ENCODE measurements at places on chromosomes 5 and 9.

DNA sequence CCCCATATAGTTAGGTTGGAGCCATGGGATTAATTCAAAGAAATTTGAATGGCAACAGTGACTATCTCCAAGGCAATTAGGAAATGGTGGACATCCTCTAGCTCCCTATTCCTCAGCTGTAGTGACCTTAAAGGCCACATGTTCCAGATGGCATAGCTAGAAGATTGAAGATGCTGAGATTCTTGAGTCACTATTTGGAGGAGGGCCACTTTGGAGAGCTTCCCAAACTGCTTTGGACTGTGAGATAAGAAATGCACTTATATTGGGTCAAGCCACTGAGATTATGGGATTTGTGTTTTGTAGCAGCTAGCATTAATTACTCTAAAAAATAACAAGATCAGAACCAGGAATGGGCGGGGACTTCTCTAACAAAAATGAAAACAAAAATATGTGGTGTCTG, 636.2 kb upstream of the CCNG1 start:
- no peak for DNase-seq

DNA sequence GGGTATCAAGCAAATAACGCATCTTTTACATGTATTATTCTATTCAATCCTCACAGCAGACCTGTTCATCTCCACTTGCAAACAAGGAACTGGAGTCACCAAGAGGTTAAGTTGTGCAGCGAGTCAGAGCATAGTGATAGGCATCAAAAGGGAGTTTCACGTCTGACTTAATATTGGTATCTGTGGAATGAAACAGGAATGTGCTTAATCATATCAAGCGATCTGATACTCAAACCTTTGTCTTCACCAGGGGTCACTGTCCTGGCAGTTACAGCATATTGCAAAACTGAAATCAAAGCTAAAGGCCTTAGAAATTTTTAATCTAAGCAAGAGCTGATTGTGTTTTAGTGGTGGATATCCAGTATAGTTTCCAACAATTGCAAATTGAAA, 271.6 kb downstream of the PLK2 start:
- no peak for DNase-seq

- no peak for DNase-seq
These were observed 21.0 kb downstream of the NIPBL start for GRCh38 chr5:36897616-36898015.

DNA sequence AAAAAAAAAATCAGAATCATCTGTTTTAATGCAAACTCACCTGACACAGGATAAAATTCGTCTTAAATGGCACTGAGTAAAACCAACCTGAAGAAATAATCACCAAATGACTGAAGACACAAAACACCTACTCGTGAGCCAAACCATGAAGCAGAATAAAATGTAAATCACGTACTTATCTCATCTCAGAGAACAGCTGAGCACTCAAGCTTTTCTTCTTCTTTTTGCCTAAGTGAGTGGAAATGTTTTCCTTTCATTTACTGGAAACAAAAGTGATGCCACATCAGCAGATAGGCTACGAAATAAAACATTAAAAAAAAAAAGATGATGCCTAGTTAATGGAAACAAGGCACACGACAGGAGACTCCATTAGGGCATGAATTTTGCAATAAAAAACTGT, 36.4 kb downstream of the ATPSCKMT start:
- DNase-seq, result no peak

DNA sequence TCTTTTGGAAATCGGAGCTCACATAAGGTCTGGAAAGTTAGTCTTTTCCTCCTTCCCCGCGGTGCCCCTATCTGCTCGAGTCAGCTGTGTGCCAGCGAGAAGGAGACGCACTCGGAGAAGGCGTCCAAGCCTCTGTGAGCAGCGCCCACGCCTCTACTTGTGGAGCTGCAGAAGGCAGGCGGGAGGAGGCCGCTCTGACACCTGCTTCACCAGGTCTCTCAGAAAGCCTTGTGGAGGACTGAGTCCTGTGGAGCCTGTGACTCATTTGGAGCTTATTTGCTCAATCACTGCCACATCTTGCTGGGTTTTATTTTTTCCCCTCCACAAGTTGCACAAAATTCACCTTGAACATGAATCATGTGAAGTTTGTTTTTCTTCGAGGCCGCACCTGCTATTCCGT, 117.5 kb downstream of the IRX2 start:
- no peak for DNase-seq

All from H1 (cell line).